ENCODE measurements at places on chromosomes 4 and X.
A peak's percentile ranks its signal among the peaks of the same experiment; 100 is the strongest.

- H3K27ac ChIP-seq = no peak overlapping the region
- DNase-seq = no peak
- H3K36me3 ChIP-seq = no peaks in the 10 kb centered on the region
- H3K27me3 ChIP-seq = no peaks in the 10 kb centered on the region
These were observed 343.1 kb downstream of the MID1IP1 start for GRCh38 chrX:39144323-39144722.

DNA sequence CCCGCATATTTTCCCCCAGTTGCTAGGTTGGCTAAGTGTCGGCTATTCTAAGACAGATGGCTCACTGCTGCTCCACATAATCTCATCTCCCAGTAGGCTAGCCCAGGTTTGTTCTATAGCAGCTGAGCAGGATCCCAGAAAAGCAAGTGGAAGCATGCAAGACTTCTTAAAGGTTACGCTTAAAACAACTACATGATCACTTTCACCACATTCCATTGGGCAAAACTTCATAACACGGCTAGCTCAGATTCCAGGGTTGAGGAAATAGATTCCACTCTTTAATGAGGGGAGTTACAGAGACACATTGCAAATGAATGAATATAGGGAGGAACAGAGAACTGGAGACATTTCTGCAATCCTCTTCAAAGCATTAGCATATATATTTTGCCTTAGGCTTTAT is 12.9 kb upstream of the RAB33B start:
- no peaks in the 10 kb centered on the region for H3K27me3 ChIP-seq
- no peak overlapping the region for H3K27ac ChIP-seq
- H3K4me1 ChIP-seq = no peaks in the 10 kb centered on the region

DNA sequence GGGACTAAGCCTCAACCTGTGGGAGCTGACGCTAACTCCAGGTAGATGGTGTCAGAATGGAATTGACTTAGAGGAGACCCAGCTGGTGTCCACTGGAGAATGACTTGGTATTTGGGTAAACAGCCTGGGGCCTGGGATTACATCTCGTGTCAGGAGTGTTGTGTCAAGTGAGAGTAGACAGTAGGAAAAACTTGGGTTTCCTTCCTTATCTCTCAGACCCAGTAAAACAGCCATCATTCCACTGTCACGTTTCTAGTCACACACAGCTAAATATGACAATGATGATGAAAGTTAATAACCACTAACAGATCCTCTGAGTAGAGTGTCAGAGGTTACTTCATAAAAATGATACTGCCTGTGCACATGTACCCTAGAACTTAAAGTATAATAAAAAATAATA is 13.8 kb downstream of the ZNF674 start:
- no peak overlapping the region for H3K4me3 ChIP-seq
- no peak overlapping the region for H3K27ac ChIP-seq
- no peaks in the 10 kb centered on the region for H3K4me1 ChIP-seq
- no peaks in the 10 kb centered on the region for H3K27me3 ChIP-seq
- H3K36me3 ChIP-seq = no peaks in the 10 kb centered on the region

- no peaks in the 10 kb centered on the region for H3K36me3 ChIP-seq
- no peaks in the 10 kb centered on the region for H3K27me3 ChIP-seq
- H3K4me1 ChIP-seq = no peaks in the 10 kb centered on the region
- no peak overlapping the region for H3K27ac ChIP-seq
- DNase-seq = no peak
- H3K4me3 ChIP-seq = no peak overlapping the region
These were observed 231.7 kb downstream of the HS3ST1 start for GRCh38 chr4:11196927-11197522.

DNA sequence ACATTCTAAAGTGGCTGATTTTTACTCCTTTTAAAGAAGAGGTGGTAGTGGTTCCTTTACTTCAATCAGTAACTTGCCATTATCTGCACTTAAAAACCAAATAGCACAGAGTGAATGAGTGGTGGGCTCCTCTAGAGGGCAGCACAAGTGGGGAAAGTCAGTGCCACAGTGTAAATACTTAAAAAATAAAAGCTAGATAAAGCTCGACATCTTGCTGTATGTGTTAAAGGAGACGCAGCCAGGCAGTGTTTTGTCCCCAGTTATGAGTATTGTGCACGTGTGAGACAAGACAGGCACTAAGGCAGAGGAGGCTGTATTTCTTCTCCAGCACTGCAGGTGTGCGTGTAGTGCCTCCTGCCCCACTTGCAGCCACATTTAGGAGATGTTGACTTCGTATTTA is 24.6 kb downstream of the NAP1L5 start:
- no peaks in the 10 kb centered on the region for H3K4me1 ChIP-seq
- no peak for DNase-seq
- no peaks in the 10 kb centered on the region for H3K36me3 ChIP-seq
- H3K4me3 ChIP-seq = no peak overlapping the region
- no peak overlapping the region for H3K27ac ChIP-seq

- H3K4me1 ChIP-seq = no peaks in the 10 kb centered on the region
- no peaks in the 10 kb centered on the region for H3K36me3 ChIP-seq
- H3K27ac ChIP-seq = no peak overlapping the region
- H3K27me3 ChIP-seq = no peaks in the 10 kb centered on the region
These were observed 252.8 kb upstream of the SLC7A11 start for GRCh38 chr4:138494931-138495330.

GRCh38 chrX:11530621-11531020 is 135.1 kb downstream of the ARHGAP6 start:
- DNase-seq = no peak
- no peaks in the 10 kb centered on the region for H3K36me3 ChIP-seq
- H3K4me3 ChIP-seq = no peak overlapping the region
- no peaks in the 10 kb centered on the region for H3K4me1 ChIP-seq
- H3K27ac ChIP-seq = no peak overlapping the region

DNA sequence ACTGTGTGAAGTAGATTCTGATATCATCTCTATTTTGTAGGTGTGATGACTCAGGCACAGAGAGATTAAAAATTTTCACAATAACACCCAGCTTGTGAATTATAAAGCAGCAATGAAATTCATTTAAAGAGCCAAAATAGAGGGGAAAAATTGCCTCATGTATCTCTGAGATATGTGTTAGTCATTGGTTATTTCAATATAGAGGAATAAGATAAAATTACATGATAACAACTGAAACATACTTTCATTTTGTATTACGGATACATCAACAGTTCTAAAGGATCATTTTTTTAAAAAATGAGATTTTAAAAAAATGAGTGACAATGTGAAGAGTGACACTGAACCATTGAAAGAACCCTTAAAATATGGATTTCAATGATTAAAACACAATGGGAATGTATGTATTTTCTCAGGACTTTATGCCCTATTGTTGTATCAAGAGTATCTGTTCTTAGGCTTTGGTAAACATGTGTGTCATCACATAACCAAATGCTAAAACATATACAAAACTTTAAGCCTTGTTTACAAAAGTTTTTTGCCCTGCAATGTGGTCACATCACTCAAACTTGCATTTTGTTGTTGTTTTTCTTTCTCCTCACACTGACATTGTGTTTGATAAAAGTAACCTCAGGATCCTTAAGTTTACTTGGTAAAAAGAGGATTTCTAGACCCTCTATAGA is 221.3 kb downstream of the ANTXR2 start:
- H3K4me3 ChIP-seq = no peak overlapping the region
- no peaks in the 10 kb centered on the region for H3K36me3 ChIP-seq
- DNase-seq = no peak
- no peaks in the 10 kb centered on the region for H3K4me1 ChIP-seq
- peak overlapping the region; percentile 19 for H3K27ac ChIP-seq

DNA sequence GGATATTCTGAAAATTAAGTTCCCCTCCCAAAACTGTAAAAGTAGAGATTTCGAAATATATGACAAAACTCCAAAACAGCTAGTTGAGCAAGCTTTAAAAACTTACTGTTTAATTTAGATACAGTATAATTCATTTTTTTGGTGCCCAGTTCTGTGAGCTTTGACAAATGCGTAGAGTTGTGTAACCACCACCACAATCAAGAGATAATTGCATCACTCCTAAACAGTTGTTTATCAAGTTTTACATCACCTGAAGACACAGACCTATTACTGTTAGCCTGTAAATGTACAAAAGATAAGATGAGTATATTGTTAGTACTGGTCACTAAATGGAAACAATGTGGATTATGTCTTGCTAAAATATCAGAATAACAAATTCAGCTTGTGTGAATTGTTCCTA is 62.3 kb downstream of the ALG13 start:
- H3K27me3 ChIP-seq = peaks cover 9% of the 10 kb centered on the region
- H3K4me3 ChIP-seq = no peak overlapping the region
- no peaks in the 10 kb centered on the region for H3K4me1 ChIP-seq

DNA sequence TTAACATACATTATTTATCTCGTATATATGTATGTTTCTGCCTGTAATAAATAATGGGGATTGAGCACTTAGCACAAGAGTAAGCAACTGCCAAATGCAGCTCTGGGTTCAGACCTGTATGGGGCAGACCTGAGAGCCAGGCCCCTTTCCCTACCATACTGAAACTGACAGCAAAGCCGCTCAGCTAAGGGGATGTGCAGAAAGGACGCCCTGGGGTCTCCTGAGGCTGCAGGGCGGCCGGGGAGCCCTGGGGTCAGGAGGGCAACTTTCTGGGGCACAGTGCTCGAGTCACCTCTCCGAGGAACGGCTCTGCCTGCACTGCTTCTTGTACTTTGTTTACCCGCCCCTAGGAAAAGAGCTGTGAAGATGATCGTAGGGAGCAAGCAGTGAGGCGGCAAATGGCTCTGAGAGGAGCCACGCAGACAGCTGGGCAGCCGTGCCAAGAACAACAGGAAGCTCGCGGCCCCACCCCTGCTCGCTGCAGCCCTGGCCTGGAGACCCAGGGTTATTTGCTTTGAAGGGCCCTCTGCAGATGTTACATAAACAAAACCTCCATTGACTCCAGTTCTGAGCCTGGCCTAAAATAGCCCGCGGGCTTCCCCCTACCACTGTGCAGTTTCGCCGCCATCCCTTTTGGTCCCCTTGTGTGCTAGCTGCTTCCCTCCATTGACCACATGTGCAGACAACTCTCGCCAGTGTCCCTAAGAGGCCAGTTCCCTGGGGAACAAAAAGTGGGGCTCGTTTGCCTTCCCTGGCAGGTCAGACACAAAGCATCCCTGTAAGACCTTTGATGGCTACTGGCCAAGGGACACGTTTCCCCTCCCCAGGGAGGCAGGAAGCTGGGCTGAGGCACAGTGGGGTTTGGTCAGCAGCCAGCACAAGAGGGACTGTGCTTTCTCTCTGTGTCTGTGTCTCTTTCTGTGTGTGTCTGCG is 111.3 kb upstream of the LNX1 start:
- no peaks in the 10 kb centered on the region for H3K27me3 ChIP-seq
- peak; percentile 61 for DNase-seq
- peaks cover 16% of the 10 kb centered on the region for H3K4me1 ChIP-seq
- peak overlapping the region; percentile 86 for H3K27ac ChIP-seq
- H3K4me3 ChIP-seq = peak overlapping the region; percentile 15
- no peaks in the 10 kb centered on the region for H3K36me3 ChIP-seq

GRCh38 chrX:3159995-3160720 is 118.9 kb downstream of the ARSF start:
- H3K27me3 ChIP-seq = no peaks in the 10 kb centered on the region
- no peaks in the 10 kb centered on the region for H3K36me3 ChIP-seq
- H3K4me1 ChIP-seq = no peaks in the 10 kb centered on the region
- no peak for DNase-seq
- H3K4me3 ChIP-seq = no peak overlapping the region

GRCh38 chr4:15348236-15348635 is 79.6 kb upstream of the C1QTNF7 start:
- no peaks in the 10 kb centered on the region for H3K4me1 ChIP-seq
- no peak overlapping the region for H3K4me3 ChIP-seq
- no peak for DNase-seq
- no peak overlapping the region for H3K27ac ChIP-seq
- H3K36me3 ChIP-seq = no peaks in the 10 kb centered on the region

DNA sequence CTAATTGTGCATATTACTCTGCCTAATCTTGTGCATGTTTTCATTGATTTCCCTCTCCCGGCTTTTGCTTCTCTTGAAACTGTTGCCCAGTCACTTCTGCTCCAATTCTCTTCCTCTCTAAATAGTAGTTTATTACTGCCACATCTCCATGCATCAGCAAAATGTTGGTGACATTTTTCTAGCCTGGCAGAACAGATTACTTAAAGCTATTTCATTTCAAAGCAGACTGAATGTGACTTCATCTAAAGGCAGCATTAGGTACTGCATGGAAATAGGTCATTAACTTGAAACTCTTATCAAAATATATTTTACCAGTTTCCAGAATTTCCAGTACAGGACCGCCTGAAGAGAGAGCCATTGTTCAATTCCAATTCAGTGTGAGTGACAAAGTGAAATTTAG is 52.4 kb downstream of the HPGDS start:
- no peaks in the 10 kb centered on the region for H3K27me3 ChIP-seq
- H3K27ac ChIP-seq = no peak overlapping the region
- DNase-seq = no peak
- no peaks in the 10 kb centered on the region for H3K4me1 ChIP-seq
- no peak overlapping the region for H3K4me3 ChIP-seq

GRCh38 chr4:67755974-67756373 is 1.8 kb upstream of the GNRHR start:
- H3K36me3 ChIP-seq = no peaks in the 10 kb centered on the region
- H3K27ac ChIP-seq = no peak overlapping the region
- H3K27me3 ChIP-seq = no peaks in the 10 kb centered on the region

DNA sequence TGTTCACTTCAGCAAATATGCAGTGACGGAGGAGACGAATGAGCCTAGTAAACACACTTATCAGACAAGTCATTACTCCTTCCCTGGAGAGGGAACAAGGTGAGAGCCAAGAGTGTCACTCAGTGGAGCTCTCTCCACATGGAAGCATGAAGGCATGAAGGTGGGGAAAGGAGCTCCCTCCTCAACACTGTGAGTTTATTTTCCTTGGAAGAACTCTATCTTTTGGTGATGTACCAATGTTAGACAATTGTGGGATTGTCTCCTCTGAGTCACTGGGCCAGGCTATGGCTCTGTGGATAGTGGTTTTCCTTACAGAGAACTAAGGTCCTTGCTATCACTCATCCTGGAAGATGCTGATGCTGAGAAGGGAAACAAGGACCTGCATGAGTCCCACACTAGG is 200.2 kb downstream of the CPEB2 start:
- DNase-seq = no peak
- no peak overlapping the region for H3K4me3 ChIP-seq
- no peak overlapping the region for H3K27ac ChIP-seq
- no peaks in the 10 kb centered on the region for H3K36me3 ChIP-seq

DNA sequence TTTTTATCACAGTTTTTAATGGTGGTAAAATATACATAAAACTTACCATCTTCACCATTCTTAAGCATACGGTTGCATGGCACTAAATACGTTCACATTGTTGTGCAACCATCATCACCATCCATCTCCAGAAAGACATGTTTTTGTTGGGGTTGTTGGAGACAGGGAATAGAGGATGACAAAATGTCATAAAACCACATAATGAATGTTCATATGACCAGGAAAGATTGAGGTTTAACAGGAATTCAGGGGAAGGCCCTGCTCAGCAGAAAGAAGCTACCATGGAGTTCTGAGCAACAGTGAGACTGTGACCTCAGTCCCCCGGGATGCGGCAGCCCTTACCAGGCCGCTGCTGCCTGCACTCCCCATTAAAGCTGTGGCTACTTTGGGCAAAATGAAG is 63.9 kb upstream of the TRIM2 start:
- no peaks in the 10 kb centered on the region for H3K36me3 ChIP-seq
- peak overlapping the region; percentile 40 for H3K27ac ChIP-seq
- no peaks in the 10 kb centered on the region for H3K27me3 ChIP-seq
- DNase-seq = no peak

GRCh38 chr4:185774845-185775680 is 36.9 kb downstream of the SORBS2 start:
- no peaks in the 10 kb centered on the region for H3K27me3 ChIP-seq
- H3K4me1 ChIP-seq = no peaks in the 10 kb centered on the region
- peak overlapping the region; percentile 27 for H3K4me3 ChIP-seq
- no peak for DNase-seq
- H3K36me3 ChIP-seq = no peaks in the 10 kb centered on the region
- peak overlapping the region; percentile 84 for H3K27ac ChIP-seq

Data from breast epithelium (tissue), 4 donors.